NCI-H1436 (cell line): ENCODE measurements at places on chromosomes 4 and X.

- DNase-seq, result no peak
Measured at GRCh38 chr4:41203841-41204240, 10.5 kb downstream of the APBB2 start.

DNA sequence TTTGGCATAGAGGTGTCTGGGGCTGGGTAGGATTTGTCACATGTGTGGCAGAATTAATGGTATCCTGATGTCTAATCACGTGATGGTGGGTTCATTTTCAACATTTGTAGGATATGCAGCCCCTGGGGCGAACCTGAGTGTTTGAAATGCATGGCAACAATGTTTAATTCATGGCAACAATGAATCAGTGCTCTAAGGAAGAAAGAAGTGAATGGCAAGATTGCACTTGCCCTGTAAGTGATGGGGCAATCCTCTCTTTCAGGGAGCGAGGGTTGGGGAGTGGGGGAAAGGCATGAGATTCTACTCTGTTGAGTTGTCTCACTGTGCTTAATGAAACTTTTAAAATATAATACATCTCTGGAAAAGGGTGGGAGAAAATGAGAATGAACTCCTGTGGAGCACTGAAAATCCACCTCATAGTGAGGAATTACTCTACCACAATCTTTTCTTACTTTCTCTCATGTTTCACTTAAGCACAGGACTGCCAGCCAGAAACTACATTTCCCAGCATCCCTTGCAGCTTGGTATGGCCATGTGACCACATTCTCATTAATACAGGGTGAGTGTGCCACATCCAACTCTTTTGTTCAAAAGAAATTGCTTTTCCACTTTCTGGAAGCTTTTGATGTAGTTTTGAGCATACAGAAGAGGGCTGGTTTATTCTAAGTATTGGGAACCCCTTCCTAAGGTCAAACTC is 64.0 kb upstream of the PGM2 start:
- no peak for DNase-seq

DNA sequence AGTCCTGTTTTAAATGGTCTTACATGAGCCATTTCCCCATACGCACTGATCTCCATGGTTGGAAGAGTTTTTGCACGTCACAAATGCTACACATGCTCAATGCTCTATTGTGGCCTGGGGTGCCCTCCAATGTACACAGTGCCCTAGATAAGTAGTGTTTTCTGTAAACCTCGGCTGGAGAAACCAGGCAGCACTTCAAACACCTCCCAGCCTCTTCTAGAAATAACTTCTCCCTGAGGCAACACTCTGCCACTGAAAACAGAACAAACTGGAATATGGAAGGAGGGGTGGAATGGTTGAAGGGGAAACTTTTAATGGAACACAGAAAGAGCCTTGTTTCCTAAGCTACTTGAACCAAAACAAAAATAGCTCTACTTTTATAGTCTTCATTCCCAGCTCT is 123.9 kb upstream of the CBR4 start:
- no peak for DNase-seq

- DNase-seq, result no peak
Measured at GRCh38 chrX:92270936-92271855, 492.0 kb downstream of the PCDH11X start.

- DNase-seq, result no peak
Measured at GRCh38 chr4:23268072-23268771, 575.5 kb downstream of the GBA3 start.
